ENCODE measurements at places on chromosomes 1 and 21. TPM values are rescaled to one million over a fixed set of nuclear protein-coding genes. Genes with fewer than 3 reads are reported as not detected.

Gene GBP3
- 7.2 TPM for total RNA-seq

Gene FAM72D
- total RNA-seq: 0.99 TPM

Gene OR2T6
- not detected for total RNA-seq

Gene DMBX1
- total RNA-seq: not detected

Gene CHD5
- total RNA-seq: 1.4 TPM

Gene PTGFR
- total RNA-seq: 28.6 TPM

GRCh38 chr1:227786673-227787512 lies 28.6 kb upstream of the PRSS38 start:
- no peak for DNase-seq

- no peak for DNase-seq
These were observed 370.5 kb upstream of the PBX1 start for GRCh38 chr1:164188497-164188896.

- DNase-seq: no peak
These were observed 5.1 kb upstream of the ZZZ3 start for GRCh38 chr1:77687519-77687906.

- no peak for DNase-seq
These were observed 59.9 kb downstream of the ARHGEF16 start for GRCh38 chr1:3514404-3514803.

DNA sequence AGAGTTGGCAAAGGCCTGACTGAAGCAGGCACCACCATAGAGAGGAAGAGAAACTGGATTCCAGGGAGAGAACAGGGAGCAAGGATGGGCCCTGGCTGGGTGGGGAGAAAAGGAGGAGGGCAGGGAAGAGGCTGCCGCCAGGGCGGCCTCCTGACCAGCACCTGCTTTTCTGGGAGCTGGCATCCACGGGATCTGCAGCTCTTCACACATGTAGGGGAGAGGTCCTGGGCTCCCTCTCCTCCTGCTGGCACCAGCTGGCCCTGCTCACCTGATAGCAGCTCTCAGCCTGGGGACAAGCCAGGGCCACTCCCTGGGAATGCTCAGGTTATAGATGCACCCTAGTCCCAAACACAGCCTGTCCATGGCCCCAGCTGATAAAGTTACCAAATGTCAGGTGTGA lies 39.9 kb downstream of the TEX35 start:
- DNase-seq: no peak

- DNase-seq: no peak
These were observed 64.3 kb downstream of the TAS1R2 start for GRCh38 chr1:18795002-18795689.

DNA sequence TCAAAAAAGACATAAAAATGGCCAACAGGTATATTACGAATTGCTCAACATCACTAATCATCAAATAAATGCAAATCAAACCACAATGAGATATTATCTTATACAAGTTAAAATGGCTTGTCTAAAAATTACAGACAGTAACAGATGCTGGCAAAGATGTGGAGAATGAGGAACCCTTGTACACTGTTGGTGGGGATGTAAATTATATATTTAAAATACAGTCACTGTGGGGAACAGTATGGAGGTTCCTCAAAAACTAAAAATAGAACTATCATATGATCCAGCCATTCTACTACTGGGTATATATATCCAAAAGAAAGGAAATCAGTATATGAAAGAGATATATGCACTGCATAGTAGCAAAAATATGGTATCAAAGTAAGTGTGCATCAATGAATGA lies 1037.2 kb upstream of the B3GALT2 start:
- no peak for DNase-seq

DNA sequence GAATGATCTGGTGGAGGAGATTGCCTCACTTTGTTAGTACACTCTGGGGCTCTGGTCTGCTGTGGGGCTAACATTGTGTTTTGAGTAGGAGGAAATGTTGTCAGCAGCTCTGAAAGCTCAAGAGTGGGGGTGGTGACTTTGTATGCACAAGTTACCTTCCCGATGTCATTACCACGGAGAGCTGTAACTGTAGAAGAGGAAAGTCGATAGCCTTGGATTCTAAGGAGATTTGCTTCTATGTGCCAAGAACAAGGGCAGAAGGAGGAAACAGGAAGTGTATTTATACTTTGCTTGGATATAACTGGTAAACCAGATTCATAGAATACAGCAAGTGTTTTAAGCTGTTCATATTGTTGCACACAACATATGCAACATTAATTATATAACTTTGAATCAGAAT lies 196.1 kb downstream of the AMY1C start:
- no peak for DNase-seq

DNA sequence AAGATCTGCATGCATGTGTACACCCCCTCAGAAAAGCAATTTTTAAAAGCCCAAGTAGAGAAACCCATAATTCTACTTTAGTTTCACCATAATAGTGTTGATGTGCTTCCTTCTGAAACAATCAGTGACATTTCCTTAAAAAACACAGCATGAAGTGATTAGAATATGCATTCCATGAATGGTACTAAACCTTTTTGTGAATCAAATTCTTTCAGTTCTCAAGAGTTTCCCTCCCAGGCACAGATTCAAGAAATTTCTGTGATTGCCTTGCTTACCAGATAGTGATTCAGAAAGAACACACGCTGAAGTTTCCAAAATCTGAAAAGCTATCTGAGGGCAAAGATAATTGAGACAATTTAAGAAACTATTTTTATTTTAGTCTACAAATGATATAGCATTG lies 136.4 kb upstream of the ADGRL2 start:
- peak; percentile 2 for DNase-seq

DNA sequence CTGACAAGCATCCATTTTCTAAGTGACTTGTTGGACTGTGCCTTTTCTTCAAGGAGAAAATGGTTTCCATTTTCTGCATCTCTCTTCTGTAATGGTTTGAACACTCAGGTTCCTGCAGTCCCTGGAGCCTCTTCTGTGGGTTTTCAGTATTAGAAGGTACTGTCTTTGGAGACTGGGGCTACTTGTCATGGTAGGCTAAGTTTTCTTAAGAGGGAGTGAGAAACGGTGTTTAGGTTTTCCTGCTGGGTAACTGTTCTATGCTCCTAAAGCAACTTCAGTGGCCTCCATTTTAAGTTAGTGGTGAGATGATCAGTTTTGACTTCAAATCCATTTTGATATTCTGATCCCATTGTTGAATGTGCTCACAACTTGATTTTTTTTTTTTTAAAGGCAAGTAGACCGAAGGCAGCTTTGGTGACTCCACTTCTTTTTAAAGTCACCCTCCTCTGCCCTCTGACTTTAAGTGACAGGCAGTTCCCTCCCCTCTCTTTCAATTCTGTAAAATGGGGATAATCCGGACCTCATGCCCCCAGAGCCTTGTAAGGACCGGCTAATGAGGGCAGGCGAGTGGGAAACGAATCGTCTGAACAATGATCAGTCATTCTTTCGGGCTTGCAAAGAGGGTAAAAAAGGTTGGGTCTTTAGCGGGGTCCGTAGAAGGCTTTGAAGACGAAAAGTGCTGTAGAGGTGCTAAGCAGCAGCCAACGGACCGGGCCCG lies 1.0 kb upstream of the ARID1A start:
- no peak for DNase-seq

GRCh38 chr1:220448217-220448616 lies 79.7 kb upstream of the MARK1 start:
- no peak for DNase-seq

GRCh38 chr1:215710036-215710898 lies 143.2 kb downstream of the KCTD3 start:
- no peak for DNase-seq

GRCh38 chr1:192485692-192486436 lies 89.7 kb upstream of the RGS1 start:
- peak; percentile 3 for DNase-seq
